ENCODE measurements at places on chromosomes 1 and 21.

- DNase-seq, result no peak
Observed at GRCh38 chr1:184866586-184866985, 107.7 kb downstream of the NIBAN1 start.

- DNase-seq, result no peak
Observed at GRCh38 chr1:230498704-230499103, 72.6 kb upstream of the PGBD5 start.

DNA sequence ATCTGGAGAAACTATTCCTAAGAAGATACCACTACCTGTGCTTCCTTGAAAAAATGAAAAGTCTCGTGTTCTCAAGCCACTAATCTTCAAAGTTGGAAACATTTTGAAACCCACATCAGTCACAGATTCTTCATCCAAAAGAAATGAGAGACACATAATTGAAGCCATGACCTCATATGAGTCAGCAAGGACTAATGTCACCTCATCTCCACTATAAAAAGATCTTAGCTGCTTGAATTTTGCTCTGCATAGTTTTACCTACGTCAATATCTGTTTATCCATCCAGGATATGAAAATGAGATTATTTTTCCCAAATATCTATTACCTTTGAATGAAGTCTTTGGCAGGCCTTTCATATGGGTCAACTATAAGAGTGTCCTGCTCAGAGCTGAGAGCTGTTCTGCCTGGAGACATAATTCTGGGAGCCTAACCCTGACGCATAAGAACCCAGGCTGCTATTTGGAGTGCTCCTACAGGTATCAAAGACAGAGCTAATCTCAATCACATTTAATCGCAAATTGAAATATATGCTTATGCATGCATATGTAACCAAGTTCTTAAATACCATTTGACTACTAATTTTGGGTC, 312.5 kb upstream of the PKN2 start:
- no peak for DNase-seq

DNA sequence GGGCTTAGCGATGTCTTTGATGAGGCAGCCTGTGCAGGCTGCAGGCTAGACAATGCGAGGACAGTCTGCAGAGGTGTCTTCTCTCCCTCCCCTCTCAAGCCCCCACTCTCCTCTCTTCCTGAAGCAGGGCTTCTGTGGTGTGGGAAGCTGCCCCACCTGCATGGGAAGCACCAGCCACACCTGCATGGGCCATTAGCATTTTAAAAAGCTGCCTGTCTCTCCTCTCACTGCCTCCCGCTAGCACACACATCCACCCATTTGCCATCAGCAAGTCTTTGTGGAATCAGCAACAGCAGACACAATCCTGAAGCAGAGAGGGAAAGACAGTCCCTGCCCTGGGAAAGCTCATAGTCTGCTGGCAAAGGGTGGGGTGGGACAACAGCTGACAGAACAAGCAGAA, 53.1 kb downstream of the NAV1 start:
- no peak for DNase-seq

- peak; percentile 91 for DNase-seq
Observed at GRCh38 chr1:192147221-192147620, 11.0 kb upstream of the RGS18 start.

DNA sequence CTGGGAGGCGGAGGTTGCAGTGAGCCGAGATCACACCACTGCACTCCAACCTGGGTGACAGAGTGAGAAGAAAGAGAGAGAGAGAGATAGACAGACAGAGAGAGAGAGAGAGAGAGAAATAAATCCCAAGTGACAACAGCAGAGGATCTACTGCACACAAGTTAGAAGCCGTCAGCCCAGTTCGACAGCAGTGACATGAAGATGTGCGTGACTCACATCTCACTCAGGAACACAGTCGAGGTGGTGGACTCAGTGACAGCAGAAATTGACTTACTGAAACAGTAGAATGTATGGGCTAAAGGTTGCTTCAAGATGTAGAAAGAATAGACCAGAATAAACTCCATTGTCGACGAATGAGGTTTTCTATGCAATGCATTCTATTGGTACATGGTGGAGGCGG, 77.0 kb upstream of the KRTAP19-8 start:
- DNase-seq, result no peak
